ENCODE measurements at places on chromosomes 13 and 19.

DNA sequence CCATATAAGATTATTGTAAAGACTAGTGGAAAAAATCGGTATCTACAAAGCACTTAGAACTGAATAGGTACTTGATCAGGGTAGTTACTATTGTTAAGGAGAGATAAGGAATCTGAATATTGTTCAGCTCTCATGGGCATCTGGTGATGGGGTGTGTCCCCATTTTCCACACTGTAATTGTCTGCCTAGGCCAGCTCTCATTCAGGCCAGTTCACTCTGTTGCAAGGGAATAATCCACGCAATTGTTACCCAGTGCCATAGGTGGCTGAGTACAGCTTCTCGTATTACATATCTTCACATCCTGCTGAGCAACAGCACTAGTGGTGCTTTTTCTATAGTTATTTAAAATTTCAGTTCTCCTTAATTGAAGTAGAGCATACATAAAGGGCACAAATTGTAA is 45.6 kb upstream of the C13orf42 start:
- DNase-seq, result no peak

- no peak for DNase-seq
Observed at GRCh38 chr13:106772006-106772601, 204.2 kb upstream of the ARGLU1 start.

DNA sequence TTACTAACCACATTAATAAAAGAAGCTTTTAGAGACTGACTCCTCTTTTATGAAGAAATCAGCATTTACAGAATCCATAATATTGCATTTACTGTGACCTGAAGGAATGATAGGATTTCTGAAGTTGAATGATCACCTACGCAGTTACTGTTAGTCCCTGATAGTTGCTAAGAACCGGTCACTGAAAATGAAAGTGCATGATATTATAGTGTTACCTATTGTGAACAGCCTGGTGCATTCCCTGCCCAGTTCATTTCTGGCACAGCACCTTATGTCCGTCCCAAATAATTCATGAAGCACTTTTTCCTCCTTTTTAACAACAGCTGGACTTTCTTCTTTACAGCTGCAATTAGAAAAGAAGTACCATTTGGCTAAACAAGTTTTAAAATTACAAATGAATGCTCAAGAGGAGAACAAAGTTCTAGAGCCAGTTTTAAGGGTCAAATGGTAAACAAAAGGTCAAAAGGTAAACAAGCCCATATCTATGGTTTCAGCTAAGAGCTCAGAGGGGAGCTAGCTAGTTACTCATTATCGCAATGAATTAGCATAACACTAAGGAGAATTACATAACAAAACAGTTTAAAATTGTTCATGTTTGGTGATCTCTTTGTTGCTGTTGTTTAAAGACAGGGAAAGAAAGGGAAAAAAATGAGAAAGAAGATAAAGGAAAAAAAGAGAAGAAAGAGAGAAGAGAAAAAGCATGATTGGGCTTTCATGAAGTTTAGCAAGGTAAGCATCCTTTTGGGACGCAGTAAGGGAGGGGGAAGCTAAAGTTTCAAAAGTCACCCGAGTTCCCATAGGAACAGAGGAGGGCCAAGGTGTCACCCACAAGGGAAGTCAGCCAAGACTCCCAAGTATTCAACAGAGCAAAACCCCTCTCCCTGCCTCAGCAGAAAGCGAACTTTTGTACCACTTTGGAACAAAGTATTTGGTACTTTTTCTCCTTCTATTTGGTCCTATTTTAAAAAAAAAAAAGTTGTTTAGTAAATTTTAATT is 50.2 kb downstream of the FLT3 start:
- DNase-seq, result no peak

- DNase-seq, result no peak
Observed at GRCh38 chr13:60617991-60618733, 221.1 kb downstream of the TDRD3 start.

GRCh38 chr13:35744144-35744543 is 267.7 kb upstream of the MAB21L1 start:
- no peak for DNase-seq

DNA sequence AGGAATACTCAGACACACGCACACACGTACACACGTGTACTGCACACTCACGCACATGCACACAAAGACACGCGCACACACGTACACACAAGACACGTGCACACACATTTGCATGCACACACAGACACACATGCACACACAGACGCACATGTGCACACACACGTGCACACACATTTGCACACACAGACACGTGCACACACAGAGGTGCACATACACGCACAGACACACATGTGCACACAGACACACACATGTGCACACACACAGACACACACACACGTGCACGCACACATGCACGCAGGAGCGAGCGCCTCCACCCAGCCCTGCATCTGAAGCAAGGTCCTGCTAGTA is 81.1 kb downstream of the GADD45B start:
- no peak for DNase-seq

- no peak for DNase-seq
Observed at GRCh38 chr13:80006940-80007339, 334.0 kb downstream of the SPRY2 start.

GRCh38 chr19:38951187-38951586 is 20.4 kb downstream of the MRPS12 start:
- DNase-seq, result no peak

GRCh38 chr19:39631626-39632025 is 24.1 kb upstream of the LGALS16 start:
- no peak for DNase-seq

DNA sequence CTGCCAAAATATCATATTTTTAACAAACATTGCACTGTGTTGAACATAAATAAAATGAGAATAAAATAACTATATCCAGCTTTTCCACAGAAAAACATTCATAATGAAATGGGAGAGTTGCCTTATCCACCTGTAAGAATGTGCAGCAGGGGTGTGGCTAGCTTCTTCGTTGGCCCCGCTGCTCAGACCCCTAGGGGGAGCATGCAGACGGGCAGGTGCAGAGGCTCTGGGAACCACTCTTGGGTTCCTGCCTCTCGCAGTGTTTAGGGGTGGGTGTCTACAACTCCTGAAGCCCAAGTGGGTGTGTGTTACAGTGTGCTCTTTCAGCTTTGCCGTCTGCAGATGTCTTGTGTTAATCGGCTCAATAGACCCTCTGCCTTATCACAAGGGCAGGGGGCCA is 121.7 kb downstream of the SLITRK5 start:
- no peak for DNase-seq

- no peak for DNase-seq
Observed at GRCh38 chr19:48826606-48827020, 9.7 kb downstream of the HSD17B14 start.

DNA sequence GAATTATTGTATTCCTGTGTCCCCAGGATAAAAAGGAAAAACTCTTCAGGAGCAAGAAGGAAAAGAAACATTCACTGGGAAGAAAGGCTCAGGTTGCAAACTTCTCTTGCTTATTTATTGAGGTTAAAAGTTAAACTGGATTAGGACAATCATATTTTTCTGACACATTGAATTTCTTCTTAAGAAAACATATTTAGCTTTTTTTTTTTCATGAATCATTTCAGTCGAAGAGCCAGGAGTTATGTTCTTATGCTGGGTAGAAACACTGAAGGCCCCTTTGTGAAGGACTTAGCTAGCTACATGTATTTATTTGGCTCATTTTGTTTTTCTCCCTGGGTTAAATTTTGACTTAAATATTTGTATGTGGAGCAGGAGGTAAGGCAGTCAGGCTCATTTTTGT is 434.0 kb downstream of the KLF5 start:
- DNase-seq, result no peak

DNA sequence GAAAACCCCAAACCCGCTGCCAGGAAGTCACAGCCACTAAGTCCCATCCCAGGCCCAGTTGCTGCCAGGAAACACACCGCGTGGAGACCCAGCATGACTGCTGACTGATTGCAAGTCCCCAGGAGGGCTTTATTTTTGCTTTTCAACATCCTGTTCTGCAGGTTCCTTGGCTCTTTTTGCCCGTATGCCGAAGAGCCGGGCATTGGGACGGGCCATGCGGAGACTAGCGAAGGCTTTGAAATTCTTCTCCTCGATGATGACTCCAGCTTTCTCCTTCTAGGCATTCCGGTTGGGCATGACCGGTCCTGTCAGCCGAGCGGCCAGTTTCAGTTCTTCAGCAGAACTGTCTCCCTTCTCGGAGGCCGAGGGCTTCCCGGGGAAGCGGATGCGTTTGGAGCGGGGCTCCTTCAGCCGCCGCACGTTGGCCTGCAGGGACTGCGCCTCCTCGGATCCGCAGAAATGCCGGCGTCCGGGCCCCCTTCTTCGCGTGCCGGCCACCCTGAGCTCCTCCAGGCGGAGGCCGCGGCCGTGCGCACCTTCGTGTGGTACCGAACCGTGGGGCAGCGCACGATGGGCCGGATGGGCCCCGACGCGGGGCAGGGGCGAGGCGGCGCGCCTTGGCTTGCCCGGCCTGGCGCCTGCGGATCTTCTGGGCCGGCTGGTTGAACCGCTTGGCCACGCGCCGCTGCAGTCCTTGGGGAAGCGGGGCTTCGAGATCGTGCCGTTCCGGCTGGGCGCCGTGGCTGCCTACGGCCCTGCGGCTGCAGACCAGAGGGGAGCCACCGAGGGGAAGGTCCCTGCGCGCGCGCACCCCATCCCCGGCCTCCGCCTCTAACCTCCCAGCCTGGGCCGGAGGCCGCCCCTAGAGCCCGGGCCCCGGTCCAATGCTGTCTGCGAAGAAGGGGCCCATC is 15.2 kb downstream of the ZSCAN5C start:
- DNase-seq, result no peak

DNA sequence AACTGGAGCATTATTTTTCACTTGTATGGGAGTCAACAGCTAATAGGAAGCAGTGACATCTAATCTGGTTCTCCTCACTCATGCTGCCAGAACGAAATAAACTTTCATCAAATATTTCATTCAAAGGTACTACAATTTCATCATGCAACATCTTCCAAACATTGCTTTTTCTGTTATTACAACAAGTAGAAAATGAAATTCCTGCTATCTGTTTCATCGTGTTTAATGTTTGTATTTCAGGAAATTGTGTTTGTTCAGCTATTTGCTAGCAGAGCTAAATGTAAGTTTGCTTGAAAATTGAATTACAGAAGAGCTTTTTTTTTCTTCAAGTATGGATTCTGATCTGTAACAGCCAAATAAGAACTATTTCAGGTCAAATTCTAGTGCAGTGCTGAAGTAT is 90.1 kb downstream of the SLITRK6 start:
- no peak for DNase-seq

- DNase-seq, result no peak
Observed at GRCh38 chr13:43725460-43725859, 61.3 kb downstream of the ENOX1 start.

DNA sequence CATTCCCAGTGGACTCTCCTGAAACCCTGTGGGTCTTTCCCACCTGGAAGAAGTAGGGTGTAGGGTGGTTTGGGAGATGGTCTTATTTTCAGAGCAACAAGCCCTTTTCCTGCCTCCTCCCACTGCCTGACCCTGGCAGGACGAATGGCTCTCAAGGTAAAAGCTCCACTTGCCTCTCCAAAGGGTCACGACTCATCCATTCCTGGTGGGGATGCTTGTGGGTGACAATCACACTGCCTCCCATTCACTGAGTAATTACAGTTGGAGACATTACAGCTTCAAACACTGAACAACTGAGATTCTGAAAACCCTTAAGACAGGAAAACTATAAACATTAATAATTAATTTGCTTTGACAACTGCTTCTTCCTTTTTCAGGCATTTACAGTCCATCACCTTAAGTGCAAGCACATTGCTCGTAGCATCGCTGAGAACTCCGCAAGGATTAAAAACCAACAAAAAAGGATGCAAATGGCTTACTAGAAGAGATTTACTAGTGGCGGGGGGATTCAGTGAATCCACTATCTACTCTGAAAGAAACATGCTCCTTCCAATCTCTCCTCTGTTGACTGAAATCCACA is 199.6 kb upstream of the IRS2 start:
- no peak for DNase-seq

DNA sequence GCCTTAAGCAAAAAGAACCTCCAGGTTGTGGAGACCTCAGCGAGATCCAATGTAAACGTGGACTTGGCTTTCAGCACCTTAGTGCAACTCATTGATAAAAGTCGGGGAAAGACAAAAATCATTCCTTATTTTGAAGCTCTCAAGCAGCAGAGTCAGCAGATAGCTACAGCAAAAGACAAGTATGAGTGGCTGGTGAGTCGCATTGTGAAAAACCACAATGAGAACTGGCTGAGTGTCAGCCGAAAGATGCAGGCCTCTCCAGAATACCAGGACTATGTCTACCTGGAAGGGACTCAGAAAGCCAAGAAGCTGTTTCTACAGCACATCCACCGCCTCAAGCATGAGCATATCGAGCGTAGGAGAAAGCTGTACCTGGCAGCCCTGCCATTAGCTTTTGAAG is 58.5 kb downstream of the ARHGAP35 start:
- DNase-seq, result no peak

- no peak for DNase-seq
Observed at GRCh38 chr13:66305961-66306617, 924.0 kb downstream of the PCDH9 start.

- no peak for DNase-seq
Observed at GRCh38 chr19:14674764-14675163, at the start of gene ADGRE3. TSS of gene ADGRE3 (minus strand) at chr19:14674844. CDS start at chr19:14674770, 74 bp downstream.

DNA sequence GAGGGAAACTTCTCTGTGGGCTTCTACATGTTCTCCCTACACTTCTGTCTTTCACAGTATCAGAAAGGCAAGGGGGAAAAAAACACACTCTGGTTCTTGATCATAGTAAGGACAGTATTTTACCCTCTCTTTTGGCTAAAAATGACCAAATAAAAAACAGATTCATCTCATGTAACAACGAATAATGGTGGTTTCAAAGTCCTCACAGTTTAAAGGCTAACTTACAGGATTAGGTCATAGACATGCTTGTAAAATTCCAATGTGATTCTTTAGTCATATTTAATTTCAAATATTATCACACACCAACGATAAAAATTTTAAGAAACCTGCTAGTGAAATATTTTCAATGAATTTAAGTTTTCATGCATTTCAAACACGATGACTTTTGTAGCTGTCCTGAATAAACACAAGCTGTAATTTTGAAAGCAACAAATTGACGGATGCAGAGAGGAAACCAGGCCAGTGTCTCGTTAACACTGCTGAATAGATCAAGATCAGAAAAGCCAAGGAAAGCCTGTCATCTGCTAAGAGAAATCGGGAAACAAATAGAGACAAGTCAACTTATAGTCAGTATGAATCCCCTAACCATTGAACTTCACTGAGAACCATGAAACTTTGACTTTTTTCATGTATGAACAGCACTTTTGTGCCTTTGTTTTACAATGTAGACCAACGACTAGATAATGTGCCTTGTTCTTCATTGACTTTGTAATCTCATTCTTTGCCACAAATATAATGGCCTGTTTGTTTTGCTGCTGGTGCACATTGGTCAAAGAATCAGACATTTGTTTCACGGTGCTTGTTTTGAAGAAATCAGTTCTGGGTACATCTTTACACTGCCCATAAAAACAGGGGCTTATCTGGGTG is 22.0 kb downstream of the MBNL2 start:
- DNase-seq, result no peak

DNA sequence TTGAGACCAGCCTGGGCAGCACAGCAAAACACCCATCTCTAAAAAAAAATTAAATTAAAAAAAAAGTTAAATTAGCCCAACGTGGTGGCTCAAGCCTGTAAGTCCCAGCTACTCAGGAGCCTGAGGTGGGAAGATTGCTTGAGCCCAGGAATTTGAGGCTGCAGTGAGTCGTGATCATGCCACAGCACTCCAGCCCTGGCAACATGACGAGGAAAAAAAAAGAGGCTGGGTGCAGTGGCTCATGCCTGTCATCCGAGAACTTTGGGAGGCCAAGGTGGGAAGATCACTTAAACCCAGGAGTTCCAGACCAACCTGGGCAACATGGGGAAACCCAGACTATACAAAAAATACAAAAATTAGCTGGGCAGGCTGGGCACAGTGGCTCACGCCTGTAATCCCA is 2.2 kb upstream of the TMEM161A start:
- no peak for DNase-seq

- no peak for DNase-seq
Observed at GRCh38 chr19:13063461-13064091, 39.1 kb downstream of the LYL1 start.

- no peak for DNase-seq
Observed at GRCh38 chr13:29551214-29551613, 44.3 kb downstream of the SLC7A1 start.
